Thyroid gland (tissue), 4 donors: ENCODE measurements at places on chromosomes 7 and 10.
A peak's percentile ranks its signal among the peaks of the same experiment; 100 is the strongest.

DNA sequence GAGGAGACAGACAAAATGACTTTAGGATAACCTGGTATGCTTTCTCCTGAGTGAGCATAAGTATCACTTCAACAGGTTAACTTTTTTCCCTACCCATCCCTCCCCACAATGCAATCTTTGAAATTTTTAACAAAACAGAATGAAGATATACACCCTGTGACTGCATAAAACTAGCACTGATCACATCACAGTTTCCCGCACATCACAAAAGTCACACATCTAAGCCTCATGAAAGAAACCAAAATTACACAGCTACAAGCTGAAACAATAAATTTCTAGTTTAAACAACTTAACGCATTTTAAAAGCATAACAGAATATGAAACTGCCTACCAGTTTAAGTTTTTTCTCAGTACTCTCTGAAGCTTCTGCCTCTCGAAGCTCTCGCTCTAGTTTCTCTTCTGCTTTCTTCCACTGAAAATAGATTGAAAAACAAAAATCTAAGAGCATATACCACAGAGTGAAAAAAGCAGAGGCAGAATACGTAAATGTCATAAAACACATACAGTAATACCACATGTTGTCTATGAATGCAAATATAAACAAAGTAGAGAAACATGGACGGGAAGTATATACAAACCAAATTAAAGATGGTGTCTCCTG is 18.1 kb downstream of the NOC3L start:
- no peak for DNase-seq

DNA sequence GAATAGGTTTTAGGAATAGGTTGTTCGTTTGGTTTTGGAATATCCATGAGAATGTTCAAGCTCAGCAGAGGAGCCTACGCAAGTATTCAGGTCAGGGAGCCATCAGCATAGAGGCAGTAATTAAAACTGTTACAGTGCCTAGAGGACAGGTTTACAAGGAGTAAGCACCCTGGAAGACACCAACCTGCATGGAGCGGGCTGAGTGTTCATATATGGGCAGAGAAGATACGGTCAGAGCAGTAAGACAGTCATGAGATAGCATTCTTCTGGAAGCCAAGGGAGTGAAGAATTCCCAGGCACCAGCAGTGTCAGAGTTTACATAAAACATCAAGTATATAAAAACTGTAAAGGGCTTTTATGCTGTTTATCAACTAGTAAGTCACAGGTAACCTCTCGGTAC is 96.5 kb downstream of the LRRC4 start:
- no peak for DNase-seq

DNA sequence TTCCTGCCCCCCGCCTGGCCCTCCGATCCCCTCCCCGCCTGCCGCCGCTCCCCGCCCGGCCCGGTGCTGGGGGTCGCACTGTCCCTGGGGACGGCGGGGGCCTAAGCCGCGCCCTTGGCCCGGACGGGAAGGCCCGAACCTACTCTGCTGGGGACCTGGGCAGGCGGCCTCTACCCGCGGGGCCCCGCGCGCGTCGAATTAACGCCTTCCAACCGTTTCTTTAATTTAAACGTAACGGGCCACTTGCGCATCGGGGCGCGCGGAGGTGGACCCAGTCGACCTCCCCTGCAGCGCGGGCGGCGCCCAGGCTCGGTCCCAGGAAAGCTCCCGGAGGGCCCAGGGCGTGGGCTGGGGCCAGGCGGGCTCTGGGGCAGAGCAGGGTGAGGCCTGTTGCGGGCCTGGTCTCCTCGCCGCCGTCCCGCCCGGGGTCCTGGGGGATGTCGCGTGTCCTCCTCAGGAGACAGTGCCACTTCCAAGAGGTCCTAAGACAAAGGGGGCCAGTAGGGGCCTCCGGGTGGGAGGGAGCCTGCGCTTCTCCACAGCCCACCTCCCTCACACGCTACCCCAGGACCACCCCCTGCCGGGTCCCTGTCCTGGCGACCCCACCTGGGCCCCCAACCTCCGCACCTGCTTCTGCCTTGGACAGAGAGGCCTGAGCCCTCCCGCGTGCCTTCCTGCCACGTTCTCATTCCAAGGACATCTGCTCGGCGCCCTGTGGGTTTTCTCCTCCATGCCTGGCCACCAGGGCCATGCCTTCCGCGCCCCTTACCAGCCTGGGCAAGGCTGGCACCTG is 658 bp upstream of the PTPRN2 start:
- DNase-seq = peak; percentile 3

DNA sequence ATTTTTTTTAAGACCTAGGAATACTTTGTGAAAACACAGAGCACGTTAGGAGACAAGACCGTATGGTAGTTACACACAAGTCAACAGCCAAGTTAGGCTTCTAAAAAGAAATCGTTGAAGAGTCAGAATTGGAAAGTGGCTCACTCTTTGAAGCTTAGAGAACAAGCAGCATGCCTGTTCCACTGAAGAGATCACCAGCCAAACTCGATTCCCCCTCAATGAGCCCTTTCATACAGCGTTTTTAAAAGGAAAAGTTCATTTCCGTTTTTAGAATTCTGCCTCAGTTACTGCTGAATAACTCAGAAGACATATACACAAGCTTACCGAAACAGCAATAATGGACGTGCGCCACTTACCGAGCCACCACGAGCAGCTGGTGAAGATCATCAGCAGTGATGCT is 41.0 kb downstream of the MCMBP start:
- no peak for DNase-seq

DNA sequence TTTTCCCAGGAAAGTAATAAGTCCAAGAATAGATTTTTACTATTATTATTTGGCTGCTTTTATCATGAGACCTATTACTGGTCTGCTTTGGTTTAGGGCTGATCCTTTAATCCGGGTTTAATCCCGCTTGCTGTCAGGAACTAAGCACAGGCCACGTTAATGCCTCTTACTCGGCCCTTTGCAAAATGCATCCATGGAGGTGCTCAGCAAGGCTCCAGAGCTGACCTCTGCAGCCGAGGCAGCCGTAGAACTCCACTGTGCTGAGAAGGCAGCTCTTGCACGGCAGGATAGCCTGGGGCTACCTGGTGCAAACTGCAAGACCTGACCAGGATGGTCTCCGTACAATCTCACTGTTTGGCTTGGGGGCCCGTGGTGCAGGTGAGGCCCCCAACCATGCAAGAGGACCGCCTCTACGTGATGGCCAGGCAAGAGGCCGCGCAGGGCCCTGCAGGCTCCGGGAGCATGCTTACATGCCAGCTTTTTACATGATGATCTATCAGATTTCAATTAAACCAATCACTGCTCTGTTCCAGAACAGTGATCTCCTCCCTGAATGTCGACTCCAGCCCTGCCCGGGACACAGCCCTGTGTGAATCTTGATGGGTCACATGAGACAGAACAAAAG is 10.4 kb upstream of the CALML3 start:
- DNase-seq = no peak

DNA sequence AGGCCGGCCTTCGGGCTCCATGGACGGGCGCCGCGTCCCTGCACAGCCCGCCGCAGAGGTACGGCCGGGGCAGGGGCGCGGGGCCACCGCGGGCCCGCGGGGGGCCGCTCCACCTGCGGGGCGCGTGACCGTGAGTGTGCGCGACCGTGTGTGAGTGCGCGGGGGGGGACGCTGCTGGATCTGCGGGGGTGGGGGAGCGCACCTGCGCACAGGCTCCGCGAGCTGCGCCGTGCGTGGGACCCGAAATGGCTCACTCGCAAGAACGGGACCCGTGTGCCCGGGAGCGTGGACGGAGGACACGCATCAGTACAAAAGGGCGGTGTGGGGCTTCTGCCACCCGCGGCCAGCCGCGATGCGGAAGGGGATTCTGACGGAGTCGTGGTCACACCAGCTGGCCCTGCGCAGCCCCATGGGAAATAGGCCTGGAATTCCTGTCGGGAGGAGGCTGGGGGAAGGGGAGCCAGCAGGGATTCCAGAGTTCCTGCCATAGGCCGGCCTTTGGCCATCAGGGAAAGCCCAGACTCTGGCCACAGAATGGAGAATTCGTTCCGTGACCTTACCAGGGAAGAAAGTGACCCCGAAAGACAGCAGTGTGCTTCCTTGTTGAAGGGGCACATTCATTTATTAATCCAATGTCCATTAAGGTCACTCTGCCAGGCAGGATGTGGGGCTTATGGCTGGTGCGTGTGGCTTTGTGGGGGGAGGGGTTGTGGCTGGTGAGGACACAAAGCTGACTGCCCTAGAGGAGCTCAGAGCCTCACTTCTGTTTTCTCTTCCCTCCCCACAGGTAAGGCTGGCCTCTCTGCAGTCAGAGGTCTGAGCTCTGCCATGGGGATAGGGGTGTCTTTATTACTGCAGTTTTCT is 494 bp downstream of the REPIN1 start:
- DNase-seq = peak; percentile 68

- no peak for DNase-seq
Measured at GRCh38 chr7:116152276-116152675, 58.1 kb upstream of the TES start.

GRCh38 chr7:50155755-50156154 is 62.7 kb upstream of the ZPBP start:
- DNase-seq = no peak

DNA sequence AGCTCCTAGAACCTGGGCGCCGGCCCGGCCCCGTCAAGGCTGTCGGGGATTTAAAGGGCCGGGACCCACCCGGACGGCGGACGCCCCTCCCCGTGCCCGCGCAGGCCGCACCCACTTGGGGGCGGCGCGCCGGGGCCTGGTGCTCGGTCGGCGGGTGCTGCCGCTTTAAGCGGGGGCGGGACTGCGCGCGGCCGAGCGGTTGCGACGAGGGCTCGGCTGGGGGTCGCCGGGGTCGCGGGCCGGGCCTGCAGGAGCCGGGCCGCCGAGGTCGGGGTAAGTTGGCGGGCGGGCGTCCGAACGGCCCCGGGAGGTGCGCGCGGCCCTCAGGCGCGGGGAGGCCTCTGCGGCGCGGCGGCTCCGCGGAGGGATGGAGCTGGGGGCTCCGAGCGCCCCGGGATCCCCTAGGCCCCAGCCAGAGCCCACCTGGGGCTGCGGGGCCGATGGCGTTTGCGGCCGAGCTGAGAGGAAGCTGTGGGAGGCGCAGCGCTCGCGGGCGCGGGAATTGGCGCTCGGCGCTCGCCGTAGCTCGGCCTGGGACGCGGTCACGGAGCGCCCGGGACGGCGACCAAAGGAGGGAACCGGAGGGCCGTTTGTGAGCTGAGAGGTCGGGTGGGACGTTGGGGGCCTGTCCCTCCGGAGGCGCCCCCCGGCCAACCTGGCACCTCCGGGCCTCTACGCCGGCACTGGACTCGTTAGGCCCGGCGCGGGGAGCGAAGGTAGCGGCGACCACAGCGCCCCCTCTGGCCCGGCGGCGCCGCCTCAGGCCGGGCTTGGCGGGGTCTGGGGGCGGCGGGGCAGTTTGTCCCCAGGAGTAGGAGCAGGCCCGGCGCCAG is at the start of gene TRRAP:
Gene TRRAP (plus strand): TSS at position 168 of the 833 bp plus-strand sequence. CDS start 2,619 bp downstream, outside the sequence.
- DNase-seq = peak; percentile 66

- no peak for DNase-seq
Measured at GRCh38 chr7:37408291-37409228, 40.1 kb downstream of the ELMO1 start.

- peak; percentile 78 for DNase-seq
Measured at GRCh38 chr10:88991161-88991898, 732 bp downstream of the FAS start.

DNA sequence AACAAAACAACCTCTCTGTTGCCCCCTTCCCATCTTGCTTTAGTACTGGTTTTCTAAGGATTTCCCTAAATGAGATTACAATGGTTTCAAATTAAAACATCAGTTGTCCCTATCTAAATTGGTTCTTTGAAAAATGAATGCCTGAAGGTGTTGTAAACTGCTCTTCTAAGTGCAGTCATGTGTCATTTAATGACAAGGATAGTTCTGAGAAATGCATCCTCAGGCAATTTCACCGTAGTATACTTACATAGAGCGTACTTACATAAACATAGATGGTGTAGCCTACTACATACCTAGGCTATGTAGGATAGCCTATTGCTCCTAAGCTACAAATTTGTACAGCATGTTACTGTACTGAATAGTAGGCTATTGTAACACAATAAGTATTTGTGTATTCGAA is 278.1 kb downstream of the MAGI2 start:
- no peak for DNase-seq

GRCh38 chr10:9950070-9950469 is 1067.6 kb upstream of the CELF2 start:
- no peak for DNase-seq
